Daoy (cell line): ENCODE measurements at places on chromosomes 4 and X. TPM values are rescaled to one million over a fixed set of nuclear protein-coding genes. Genes with fewer than 3 reads are reported as not detected.

DNA sequence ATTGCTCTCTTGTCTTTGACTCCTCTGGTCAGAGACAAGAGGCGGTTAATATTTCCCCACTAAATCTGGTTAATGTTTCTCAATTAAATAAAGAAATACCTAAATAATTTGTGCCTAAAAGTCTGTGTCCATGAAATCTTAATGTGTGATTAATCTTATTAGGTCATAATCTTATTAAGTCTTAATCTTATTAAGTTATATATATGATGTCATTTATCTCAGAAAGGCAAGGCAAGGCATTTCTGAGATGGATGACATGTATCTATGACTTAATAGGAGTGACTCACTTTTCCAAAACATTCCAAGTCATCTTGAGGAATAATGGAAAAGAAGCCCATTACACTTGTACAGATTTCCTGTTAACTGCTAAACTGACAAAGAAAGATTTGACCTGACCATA lies 74.7 kb downstream of the TRAM1L1 start:
- no peak for DNase-seq

- no peak for DNase-seq
These were observed 45.5 kb downstream of the MAGEA9 start for GRCh38 chrX:149827254-149827653.

Gene HTN3
- not detected in 2 replicates for total RNA-seq

DNA sequence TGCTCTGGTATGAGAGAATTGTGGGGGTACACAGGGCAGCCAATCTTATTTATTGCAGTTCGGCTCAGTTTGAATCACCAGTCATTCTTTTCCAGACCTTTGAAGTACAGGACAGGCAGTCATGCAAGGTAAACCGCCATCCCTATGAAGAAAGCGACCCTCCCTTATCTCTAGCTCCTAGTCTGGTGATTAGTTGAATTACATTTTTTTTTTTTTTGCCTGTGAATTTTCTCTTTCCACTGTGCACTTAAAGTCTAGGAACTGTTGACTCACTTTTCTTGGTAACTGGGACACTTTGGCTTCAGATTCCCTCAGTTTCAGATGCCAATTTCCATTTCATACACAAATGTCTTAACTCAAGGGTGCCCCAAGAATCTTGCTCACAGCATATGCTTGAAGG lies 82.4 kb upstream of the FAM9C start:
- DNase-seq = peak; percentile 5

GRCh38 chrX:137747244-137748043 lies 181.5 kb downstream of the ZIC3 start:
- DNase-seq = no peak

GRCh38 chrX:37350034-37350365 lies 836 bp downstream of the PRRG1 start:
- DNase-seq = peak; percentile 15

DNA sequence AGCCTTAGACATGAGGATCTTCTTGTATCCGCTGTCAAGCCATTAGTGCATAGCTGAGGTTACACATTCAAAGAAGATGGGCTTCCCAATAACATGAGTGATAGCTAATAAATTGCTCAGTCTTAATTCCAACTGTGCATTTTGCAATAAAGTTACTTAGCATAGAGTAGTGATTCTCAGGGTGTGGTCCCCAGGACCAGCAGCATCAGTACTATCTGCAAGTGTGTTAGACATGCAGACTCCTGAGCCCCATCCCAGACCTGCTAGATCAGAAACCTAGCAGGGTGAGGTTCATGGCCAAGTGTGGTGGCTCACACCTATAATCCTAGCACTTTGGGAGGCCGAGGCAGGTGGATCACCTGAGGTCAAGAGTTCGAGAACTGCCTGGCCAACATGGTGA lies 20.1 kb downstream of the ATP10D start:
- no peak for DNase-seq

DNA sequence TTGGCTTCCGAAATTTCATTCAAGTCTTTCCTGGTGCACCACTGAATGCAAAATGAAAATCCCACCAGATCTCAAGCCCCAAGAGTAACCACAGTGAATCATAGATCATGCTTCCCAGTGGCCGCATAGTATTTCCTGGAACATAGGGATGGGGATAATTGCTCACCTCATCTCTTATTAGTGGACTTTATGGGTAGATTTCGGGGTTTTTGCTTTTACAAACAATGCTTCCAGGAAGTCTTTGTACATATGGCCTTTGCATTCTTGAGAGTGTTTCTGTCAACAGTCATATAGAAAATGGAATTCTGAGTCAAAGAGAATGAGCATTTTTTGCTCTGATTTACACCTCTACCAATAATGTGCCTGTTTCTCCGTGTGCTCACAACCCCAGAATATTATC lies 53.4 kb downstream of the PPEF2 start:
- DNase-seq = peak; percentile 14

Gene RIPPLY1
- not detected in 2 replicates for total RNA-seq

Gene NRK
- total RNA-seq = 4.3 and 4.6 TPM in 2 replicates

Gene NDUFB11
- 91.7 and 137 TPM in 2 replicates for total RNA-seq

Gene EVC2
- total RNA-seq = 4.4 and 6.5 TPM in 2 replicates

- no peak for DNase-seq
These were observed 37.8 kb upstream of the PSAPL1 start for GRCh38 chr4:7472442-7473013.

Gene SYP
- 7.5 and 7.6 TPM in 2 replicates for total RNA-seq

- no peak for DNase-seq
These were observed 30.6 kb downstream of the HERC6 start for GRCh38 chr4:88409206-88409605.

GRCh38 chr4:145418739-145419138 lies 62.9 kb upstream of the SMAD1 start:
- DNase-seq = no peak

Gene RBM46
- not detected in 2 replicates for total RNA-seq

Gene ETDA
- not detected in 2 replicates for total RNA-seq

- no peak for DNase-seq
These were observed 480.1 kb upstream of the GALNT7 start for GRCh38 chr4:172688534-172688933.

- DNase-seq = no peak
These were observed 38.5 kb downstream of the CHRNA9 start for GRCh38 chr4:40373636-40374035.

- no peak for DNase-seq
These were observed 30.3 kb downstream of the SLC16A2 start for GRCh38 chrX:74451450-74452198.

DNA sequence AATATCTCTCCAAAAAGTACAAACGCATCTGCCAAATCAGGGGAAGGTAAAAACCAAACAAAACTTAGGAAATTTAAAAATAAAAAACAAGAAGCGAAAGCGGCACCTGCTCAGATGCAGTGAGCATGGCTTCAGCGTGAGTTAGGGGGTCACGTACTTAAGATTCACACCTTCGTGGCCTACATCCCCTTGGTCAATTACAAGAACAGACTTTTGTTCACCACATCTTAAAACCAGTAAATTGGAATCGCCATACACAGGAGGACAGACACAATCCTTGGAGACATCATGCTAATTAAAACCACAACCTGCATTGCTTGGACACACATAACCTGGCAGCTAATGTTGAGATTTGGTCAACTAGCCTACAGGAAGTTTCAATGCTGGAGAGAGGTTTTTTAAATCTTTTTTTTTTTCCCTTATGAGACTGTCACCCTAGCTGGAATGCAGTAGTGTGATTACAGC lies 12.5 kb upstream of the SEL1L3 start:
- no peak for DNase-seq

Gene KLB
- not detected in 2 replicates for total RNA-seq

DNA sequence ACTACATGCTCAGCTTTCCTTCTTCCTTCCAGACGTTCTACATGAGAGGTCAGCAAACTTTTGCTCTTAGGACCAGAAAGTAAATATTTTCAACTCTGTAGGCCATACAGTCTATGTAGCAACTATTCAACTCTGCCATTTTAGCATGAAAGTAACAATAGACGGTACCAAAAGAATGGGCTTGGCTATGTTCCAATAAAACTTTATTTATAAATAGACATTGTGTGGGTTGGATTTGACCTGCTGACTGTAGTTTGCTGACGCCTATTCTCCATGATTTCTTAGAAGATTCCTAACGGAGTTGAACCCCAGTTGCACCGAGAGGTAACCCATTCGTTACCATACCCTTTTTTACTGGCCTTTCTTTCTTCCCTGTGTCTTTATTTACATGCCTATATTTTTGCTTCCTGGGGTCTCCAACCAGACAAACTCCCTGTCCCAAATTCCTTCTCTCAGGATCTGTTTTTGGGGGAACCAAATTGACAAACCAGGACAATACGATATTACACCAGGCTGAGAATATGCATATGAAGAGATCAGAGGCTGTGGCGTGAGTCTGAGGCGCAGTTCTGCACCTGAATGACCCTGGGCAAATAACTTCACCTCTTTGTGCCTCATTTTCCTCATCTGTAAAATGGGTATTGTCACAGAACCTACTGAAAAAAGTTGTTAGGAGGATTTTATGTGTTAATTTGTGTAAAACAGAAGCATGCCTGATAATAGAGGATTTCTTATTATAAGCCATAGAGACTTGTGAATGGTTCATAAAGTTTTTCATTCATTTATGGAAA lies 10.4 kb upstream of the PTTG2 start:
- DNase-seq = no peak

DNA sequence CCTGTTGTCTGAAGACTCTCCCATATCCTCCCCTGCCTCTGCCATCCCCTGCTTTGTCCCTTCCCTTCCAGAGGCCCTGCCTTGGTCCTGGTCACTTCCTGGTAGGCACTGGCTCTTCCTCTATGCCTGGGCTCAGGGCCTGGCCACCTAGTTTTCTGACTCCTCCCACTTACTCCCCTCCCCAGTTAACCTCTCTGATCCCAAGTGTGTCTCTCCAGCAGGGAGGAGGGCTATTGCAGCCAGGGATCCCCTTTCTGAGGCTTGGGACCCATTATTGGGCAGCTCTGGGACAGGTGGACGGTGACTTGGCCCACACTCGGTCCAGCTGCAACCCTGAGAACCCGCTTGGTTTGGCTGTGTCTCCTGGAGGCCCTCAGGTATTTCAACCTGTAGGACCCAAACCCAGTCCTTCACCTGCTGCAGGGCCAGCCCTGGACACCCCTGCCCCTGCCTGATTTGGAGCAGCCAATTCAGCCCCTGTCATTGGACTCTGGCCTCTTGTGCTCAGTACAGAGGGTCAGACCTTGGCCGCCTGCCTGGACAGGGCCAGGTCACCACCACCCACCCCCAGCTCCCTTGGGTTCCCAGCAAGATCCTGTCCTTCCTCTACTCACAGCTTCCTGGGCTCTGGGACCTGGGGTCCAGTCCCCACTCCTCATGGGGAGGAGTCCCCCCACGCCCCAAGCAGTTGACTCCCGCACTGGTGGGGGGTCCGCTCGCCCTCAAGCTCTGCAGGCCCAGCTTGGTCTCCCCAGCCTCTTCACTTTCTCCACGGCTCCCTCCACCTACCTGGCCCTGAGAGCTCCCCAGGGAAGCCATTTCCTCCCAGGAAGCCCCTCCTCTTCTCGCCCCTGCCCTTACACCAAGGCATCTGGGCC lies 1.1 kb upstream of the SH3BP2 start:
- no peak for DNase-seq

GRCh38 chr4:3328814-3329663 lies 36.2 kb downstream of the RGS12 start:
- DNase-seq = no peak

Gene CHIC1
- 4.2 and 7.7 TPM in 2 replicates for total RNA-seq

DNA sequence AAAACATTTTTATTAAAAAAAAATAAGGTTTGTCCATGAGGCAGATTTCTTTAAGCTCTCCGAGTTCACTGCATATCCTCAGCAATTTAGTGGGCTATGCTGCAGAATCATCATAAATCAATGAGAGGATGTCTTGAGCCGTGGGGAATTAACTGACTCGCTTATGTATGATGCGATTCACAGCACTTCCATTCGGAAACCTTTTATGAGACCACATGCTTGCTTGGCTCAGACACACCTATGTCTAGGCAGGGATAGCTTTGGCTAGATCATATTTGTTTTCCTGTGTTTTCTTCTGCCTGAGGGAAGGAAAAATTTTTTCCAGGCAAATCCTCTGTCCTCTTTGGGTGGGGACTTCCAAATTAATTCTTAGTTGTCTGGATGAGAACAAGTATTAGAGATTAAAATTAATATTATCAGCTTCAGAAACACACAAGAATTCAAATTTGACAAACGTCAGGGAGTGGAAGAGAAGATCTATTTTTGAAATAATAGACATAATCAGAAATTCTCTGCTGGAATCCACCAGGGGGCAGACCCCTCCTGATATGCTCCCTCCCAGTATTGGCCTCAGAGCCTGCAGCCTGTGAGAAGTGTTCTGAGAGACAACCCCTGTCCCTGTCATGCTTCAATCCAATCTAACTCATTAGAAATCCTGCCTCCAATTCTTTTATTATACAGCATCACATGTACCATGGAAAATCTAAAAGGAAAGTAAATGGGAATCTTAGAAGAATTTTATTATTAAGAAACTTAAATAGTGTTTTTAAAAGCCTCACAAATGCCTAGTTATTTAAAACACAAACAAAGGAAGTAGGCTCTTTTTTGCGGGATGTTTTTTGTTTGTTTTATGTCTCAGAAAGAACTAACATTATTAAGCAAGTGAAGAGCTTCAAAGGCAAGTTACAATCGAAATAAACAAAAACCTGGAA lies 345.1 kb upstream of the TACR3 start:
- DNase-seq = no peak

Gene ZNF280C
- total RNA-seq = 3.8 and 5.3 TPM in 2 replicates

- DNase-seq = peak; percentile 3
These were observed 848.6 kb upstream of the PABPC4L start for GRCh38 chr4:135050086-135050717.

Gene ANOS1
- total RNA-seq = not detected in 2 replicates

Gene SLC16A2
- total RNA-seq = 5.8 and 7.5 TPM in 2 replicates

- peak; percentile 85 for DNase-seq
These were observed 15.8 kb upstream of the RGS12 start for GRCh38 chr4:3276986-3277385.

DNA sequence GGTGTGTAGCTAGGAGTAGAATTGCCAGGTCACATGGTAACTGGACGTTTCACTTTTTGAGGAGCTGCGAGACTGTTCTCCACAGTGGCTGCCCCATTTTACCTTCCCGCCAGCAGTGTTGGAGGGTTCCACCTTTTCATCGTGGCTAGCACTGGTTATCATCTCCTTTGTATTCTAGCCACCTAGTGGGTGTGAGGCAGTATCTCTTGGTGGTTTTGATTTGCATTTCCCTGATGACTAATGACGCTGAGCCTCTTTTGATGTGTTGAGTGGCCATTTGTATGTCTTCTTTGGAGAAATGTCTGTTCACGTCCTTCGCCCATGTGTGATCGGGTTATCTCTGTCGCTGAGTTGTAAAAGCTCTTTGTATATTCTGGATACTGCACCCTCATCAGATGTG lies 10.6 kb downstream of the ABCD1 start:
- peak; percentile 13 for DNase-seq

DNA sequence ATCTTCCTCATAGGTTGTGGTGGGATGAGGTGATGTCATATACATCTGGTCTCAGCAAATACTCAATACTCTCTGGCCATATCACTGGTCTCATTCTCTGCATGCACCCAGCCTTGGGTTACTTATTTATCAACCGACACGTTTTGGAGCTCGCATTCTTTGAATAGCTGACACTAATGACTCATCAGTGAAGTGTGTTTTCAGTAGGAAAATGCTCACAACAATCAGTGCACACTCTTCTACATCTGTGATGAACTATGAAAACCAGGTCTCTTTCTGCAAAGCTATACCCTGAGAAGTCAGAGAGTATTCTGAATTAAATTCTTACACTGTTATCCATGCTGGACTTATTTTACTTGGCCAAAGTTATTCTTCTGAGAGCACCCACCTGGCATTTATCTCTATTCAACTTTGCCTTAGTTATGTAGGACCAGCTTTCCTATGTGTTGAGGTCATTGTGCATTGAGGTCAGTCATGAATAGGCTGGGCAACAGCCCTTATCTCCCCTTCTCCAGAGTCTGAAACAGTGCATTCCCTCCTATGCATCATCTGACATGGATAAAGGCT lies 58.7 kb upstream of the DHX15 start:
- peak; percentile 64 for DNase-seq

GRCh38 chrX:14505648-14506047 lies 23.7 kb upstream of the GLRA2 start:
- DNase-seq = no peak
